ENCODE measurements at places on chromosomes 1 and 21.

- DNase-seq: no peak
These were observed 18.9 kb upstream of the BATF3 start for GRCh38 chr1:212718499-212718898.

- DNase-seq: no peak
These were observed 1.6 kb downstream of the ADAM15 start for GRCh38 chr1:155052439-155053395.

- DNase-seq: no peak
These were observed 6.2 kb upstream of the ERICH3 start for GRCh38 chr1:74679811-74680210.

DNA sequence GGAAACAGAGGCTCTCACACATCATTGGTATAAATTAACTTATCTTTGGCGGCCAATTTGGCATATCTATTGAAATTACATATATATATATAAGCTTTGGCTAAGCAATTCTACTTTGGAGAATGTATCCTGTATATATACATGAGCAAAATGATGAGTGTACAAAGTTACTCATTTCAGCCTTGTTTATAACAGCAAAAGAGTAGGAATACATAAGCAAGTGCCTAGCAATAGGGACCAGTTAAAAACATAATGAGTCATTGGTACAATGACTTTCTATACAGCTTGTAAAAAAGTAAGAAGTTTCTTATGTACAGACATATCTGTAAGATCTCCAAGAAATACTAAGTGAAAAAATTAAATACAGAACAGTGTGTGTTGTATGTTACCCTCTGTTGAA, 190.8 kb downstream of the LTN1 start:
- no peak for DNase-seq

GRCh38 chr1:223783676-223784075, 62.1 kb downstream of the TP53BP2 start:
- no peak for DNase-seq

- no peak for DNase-seq
These were observed 37.9 kb downstream of the TMPRSS2 start for GRCh38 chr21:41470054-41470453.

- peak; percentile 55 for DNase-seq
These were observed 23.8 kb downstream of the PTPRF start for GRCh38 chr1:43554444-43554992.

DNA sequence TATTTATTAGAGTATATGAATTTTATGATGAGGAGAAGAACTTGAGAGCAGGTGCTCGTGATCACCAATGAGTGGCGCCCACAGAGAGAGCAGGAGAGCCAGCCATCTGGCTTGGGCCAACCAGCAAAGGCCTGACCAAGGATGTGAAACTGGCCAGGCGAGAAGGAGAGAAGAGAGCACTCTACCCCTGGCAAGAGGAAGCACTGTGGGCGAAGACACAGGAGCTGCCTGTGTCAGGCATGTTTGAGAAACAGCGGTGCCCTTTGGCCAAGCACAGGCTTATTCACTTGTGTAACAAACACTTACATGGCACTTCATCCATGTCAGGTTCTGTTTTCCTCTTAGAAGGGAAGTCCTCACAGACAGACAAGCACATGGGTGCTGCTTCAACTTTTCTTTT, 4.2 kb upstream of the SIPA1L2 start:
- no peak for DNase-seq

DNA sequence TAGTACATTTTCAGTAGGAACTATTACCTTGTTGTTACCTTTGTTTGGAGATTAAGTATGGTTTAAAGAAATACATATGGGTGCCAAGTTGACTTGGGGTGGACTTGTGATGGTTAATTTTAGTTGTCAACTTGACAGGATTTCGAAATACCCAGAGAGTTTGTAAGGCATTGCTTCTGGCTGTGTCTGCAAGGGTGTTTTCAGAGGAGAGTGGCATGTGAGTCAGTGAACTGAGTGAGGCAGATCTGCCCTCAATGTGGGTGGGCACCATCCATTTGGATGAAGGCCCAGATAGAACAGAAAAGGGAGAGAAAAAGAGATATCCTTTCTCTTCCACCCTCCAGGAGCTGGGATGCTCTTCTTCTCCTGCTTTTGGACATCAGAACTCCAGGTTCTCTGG, 315.5 kb downstream of the GPATCH2 start:
- no peak for DNase-seq

- no peak for DNase-seq
These were observed 82.5 kb upstream of the MAP1LC3C start for GRCh38 chr1:242081446-242081845.

GRCh38 chr1:221310180-221310579, 430.9 kb downstream of the HLX start:
- DNase-seq: no peak

GRCh38 chr1:212980123-212980785, 29.9 kb downstream of the VASH2 start:
- no peak for DNase-seq

GRCh38 chr1:63601061-63601460, 7.8 kb downstream of the PGM1 start:
- DNase-seq: no peak

- DNase-seq: peak; percentile 70
These were observed at the start of gene RUSC1 for GRCh38 chr1:155320661-155321617. Gene RUSC1 (plus strand): TSS chr1:155320894. CDS start chr1:155321774, 880 bp downstream.

DNA sequence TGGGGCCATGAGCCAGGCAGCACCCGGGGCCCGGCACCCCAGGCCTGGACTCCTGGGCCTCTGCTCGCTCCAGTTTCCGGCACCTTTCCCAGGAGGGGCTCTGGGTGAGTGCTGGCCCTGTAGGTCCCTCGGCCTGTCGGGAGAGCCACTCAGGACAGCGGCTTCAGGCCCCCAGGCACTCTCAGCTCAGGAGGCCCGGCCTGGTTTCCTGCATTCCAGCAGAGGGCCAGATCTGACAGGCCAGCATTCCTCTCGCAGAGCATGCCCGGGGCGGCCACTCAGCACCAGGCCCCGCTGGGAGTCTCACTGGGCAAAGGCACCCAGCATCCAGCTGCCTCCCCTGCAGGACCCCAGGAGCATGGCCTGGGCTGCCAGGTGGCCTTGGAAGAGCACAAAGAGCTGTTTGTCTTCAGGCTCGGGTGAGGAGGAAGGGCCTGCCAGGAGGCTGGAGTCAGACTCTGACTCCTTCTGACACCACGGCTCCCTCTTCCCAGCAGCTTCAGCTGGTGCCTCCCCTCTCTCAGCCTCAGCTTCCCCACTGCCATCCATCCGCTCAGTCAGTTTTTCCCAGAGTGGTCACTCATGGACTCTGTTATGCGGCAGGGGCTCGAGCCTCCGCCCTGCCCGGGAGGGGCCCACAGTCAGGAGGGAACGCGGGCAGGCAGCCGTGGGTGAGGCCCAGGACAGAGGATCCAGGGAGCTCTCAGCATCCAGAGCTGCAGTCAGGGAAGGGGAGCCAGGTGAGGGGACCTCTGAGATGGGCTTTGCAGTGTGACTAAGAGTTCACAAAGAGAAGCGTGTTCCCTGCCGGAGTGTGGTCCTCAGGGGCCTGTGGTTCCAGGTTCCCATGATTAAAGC, 51.7 kb downstream of the WNT9A start:
- peak; percentile 71 for DNase-seq

DNA sequence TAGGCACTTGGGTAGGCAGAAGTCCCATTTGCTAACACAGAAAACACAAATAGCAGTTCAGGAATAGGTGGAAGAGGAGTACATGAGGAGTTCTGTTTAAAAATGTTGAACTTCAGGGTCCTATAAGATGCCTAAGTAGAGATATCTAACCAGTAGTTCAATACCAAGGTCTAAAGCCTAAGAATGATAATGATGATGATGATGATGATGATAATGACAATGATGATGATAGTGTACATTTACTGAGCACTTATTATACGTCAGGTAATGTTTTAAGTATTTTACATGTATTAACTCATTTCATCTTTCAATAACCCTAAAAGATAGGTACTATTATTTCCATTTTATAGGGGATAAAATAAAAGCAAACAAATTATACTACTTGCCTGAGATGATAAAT, 50.1 kb downstream of the GDAP2 start:
- DNase-seq: no peak

DNA sequence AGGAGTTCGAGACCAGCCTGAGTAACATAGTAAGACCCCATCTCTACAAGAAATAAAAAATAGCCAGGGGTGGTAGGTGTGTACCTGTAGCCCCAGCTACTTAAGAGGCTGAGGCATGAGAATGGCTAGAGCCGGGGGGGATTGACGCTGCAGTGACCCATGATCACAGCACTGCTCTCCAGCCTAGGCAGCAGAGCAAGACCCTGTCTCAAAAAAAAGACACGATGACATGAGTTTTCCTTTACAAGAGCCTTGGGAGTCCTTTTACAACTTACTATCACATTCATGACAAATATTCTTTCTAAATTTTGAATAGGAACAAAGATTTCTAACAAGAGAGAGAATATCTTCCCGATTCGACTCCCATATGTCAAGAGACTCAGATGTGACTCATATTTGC, 3.3 kb upstream of the BRWD1 start:
- DNase-seq: no peak

- DNase-seq: no peak
These were observed 63.1 kb downstream of the PTGFR start for GRCh38 chr1:78553859-78554258.

- no peak for DNase-seq
These were observed 22.8 kb upstream of the ELOA start for GRCh38 chr1:23720256-23720995.

DNA sequence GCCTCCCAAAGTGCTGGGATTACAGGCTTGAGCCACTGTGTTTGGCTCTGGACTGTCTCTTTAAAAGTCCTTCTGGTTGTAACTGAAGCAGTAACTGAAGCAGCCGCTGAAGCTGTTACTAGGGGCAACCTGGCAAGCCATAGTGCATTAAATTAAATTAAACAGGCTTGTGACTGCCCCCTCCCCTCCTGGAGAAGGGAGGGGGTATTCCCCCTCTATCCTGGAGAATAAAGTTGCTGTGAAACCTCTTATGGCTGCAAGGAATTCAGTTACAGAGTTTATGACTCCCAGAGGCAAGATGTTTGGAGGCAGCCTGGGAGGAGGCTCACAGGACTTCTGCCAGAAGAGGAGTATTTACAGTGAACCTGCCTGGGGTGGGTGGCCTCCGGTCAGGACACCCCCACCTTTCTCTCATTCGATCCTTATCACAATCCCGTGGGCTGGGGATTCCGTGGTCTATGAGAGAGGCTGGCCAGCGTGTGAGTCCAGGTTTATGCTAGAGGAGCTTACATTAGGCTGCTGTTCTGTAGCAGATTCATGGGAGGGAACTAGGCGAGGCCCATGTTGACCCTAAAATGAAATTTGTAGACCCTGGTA, 8.3 kb downstream of the TTC22 start:
- no peak for DNase-seq

DNA sequence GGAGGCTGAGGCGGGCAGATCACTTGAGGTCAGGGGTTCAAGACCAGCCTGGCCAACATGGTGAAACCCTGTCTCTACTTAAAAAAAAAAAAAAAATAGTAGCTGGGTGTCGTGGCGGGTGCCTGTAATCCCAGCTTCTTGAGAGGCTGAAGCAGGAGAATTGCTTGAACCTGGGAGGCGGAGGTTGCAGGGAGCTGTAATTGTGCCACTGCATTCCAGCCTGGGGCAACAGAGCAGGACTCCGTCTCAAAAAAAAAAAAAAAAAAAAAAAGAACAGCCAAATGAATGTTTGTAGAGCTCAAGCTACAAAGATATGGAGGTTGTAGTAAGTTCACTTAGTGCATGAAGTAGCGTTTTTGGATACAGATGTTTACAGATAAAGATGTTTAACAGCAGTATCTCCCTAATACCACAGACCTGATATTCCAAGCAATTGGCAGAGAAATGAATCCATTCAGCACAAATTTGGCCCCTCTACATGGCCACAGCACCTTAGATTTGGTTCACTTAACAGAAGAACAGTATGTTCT, 49.5 kb upstream of the IPO9 start:
- no peak for DNase-seq

DNA sequence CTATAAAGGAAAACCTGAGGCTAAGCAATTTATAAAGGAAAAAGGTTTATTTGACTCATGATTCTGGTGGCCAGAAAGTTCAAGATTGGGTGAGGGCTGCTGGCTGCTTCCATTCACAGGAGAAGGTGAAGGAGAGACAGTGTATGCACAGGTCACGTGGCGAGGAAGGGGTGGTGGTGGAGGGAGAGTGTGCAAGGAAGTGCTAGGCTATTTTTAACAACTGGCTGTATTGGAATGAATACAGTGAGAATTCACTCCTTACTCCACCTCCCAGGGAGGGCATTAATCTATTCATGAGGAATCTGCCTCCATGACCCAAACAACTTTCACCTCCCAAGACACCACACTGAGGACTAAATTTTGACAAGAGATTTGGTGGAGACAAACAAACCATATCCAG, 51.0 kb downstream of the SYDE2 start:
- DNase-seq: no peak

- no peak for DNase-seq
These were observed 49.9 kb upstream of the TNFSF18 start for GRCh38 chr1:173100476-173101107.

DNA sequence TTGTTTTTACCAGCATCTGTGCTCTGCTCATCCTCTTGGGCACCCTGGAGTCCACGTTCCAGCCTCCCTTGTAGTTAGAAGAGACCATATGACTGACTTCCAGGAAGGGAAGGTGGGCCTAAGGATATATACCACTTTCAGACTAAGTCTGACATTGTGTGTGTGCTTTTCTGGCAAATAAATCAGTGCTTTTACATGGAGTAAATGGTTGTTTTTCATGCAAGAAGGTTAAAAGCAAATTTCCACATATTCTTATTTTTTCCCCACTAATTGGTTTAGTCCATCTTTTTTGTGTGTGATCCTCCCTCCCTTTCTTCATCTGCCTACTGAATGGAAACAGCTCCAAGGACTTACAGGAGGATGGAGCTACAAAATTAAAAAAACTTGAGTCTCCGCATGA, 119.8 kb downstream of the TBX15 start:
- no peak for DNase-seq

DNA sequence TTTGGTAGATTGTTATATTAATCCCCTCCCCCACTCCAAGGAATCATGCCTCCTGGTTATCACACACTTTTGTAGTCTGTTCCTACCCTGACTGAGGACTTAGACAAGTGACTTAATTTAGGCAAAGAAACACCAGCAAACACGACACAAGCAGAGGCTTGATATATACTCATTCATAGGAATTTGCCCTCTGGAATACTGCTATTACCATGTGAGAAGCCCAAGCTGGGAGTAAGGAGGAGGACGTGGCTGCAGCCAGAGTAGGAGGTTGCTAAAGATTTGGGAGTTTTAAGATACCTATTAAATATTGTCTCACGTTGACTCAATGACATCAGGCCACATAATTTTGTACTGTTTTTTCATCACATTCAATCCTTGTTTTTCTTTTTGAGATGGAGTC, 100.2 kb downstream of the LRRC53 start:
- no peak for DNase-seq

- no peak for DNase-seq
These were observed 301.9 kb upstream of the RUNX1 start for GRCh38 chr21:35350965-35351364.

GRCh38 chr1:42210421-42211133, 46.0 kb upstream of the GUCA2A start:
- DNase-seq: no peak

GRCh38 chr1:95752515-95753381, 518.7 kb downstream of the RWDD3 start:
- DNase-seq: no peak

- DNase-seq: no peak
These were observed 357.1 kb upstream of the POU3F1 start for GRCh38 chr1:38403667-38404066.

Measured in hippocampal formation (tissue), 2 donors.